ENCODE measurements at places on chromosomes 3 and 15.

DNA sequence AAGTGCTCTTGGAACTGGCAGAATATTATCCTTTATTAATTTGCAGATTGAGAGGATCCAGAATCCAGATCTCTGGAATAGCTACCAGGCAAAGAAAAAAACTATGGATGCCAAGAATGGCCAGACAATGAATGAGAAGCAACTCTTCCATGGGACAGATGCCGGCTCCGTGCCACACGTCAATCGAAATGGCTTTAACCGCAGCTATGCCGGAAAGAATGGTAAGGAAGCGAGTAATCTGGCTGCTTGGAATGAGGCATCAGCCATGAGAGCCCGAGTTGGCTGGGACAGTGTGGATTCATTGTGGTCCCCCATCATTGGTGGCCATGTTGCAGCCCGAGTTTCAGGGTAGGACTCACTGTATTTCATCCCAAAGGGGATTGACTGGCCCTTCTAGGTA, 47.1 kb downstream of the PARP14 start:
- DNase-seq, result no peak

DNA sequence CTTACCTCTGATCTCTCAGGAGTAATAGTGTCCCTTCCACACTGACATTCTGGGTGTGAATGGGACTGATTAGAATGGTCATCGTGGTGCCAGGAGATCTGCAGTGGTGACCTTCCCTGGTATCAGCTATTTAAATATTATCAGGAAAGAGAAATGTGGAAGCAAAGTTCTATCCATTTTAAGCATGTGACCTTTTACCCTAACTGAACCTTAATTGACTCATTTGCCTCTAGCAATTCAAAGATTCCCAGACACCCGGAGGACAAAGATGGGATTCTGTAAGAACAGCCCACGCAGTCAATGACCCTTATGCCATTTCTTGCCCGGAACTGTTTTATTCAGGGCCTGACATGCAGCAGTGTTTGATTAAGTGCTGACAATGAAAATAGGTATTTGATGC, 10.3 kb downstream of the LIPC start:
- DNase-seq, result no peak

DNA sequence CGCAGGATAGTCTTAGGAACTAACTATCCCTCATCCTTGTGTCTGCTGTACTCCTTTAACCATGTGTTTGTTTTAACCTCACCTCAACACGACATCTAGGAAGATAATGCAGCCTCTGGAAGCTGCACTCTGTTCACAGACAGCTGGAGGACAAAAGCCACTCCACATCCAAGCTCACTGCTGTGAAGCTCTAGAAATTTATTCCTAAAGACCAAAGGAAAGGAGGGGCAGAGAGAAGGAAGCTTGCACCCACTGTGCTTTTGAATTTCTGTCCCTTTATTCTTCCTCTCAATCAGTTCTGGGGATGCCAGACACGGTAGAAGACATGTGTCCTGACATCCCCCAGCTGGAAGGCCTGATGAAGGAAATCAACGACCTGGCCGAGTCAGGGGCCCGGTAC, 182.9 kb upstream of the CHRM5 start:
- DNase-seq, result no peak

- DNase-seq, result no peak
Observed at GRCh38 chr3:61409638-61410037, 151.7 kb upstream of the PTPRG start.

GRCh38 chr3:41357271-41357670, 158.0 kb downstream of the CTNNB1 start:
- no peak for DNase-seq

DNA sequence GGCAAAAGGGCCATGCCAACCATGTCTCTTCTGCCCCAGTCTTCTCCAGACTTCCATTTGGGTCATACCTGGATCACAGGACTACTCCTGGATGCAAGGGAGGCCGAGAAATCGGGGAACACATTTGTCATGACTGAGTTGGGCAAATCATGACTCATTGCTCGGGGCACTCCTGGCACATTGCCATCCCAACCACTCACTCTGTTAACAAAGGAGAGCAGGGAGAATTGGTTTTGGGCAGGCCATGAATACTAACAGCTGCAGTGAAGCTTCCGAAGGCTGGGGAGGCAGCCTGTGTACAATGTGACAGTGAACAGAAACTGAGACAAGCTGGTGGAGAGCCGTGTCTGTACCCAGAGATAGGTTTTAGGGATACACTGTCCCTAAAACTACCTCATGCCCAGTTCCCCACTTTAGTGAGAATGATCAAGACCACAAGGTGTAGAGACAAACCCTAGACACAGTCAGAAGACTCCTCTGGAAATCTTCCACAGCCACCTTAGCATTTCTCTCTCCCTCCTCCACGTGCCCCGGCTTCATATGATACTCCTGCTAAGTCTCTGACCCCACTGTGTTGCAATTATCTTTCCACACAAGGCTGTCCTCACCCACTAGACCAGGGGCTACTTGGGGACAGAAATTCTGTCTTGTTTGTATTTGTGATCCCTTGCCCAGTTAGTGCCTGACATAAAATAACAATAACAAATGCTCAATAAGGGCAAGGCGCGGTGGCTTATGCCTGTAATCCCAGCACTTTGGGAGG, 10.5 kb upstream of the BUB1B start:
- no peak for DNase-seq

Data from AG04449 (cell line).